Globus pallidus (tissue), 1 donor: ENCODE measurements at places on chromosomes 2 and 18.

DNA sequence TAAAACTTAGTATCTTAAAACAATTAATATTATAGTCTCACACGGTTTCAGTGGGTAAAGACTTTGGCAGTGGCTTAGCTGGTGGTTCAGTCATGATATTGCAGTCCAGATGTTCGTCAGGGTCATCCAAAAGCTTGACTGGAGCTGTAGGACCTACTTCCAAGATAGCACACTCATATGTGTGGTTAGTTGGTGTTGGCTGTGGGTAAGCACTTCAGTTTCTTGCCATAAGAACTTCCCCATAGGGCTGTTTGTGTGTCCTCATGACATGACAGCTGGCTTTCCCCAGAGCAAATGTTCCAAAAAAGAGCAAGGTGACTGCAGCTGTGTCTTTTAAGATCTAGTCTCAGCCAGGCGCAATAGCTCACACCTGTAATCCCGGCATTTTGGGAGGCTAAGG, 48.5 kb upstream of the EPC2 start:
- DNase-seq, result no peak

DNA sequence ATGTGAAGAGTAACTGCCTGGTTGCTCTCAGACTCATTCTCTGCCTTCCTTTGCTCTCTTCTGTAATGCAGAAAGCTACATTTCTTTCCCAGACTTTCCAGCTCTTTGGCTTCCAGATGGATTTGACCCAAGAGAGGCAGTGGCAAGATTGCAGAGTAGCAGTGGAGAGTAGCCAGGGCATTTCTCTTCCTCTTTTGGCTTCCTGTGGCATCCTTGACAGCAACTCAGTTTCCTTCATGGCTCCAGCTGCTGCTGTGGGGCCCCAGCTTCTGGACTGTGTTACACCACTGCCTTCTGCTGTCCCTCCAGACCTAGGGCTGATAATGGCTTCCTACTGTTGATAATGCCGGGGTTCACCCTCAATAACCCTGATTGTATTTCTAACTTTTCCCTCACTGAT, 469.4 kb upstream of the SPRED2 start:
- peak; percentile 5 for DNase-seq

DNA sequence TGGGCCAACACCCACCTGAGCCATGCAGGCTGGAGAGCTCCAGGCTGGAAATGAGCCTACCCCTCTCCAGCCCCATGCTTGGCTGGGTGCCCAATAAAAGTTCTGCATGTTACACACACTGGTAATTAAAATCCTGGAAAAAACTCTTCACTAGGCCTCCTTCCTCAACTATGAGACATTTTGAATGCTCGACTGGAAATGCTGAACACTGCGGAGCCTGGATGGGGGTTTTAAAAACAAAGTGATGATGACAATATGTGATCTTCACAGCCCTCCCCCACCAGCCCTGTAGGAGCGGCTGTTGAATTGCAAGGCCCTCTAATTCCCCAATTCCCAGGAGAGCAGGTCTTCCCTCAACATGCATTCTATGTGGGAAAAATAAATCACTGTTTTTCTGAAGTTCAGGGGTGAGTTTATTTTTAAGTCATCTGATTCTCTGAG, 179.2 kb downstream of the TTC32 start:
- DNase-seq, result no peak

GRCh38 chr2:37720533-37721200, 49.2 kb upstream of the CDC42EP3 start:
- DNase-seq, result no peak

GRCh38 chr2:115105966-115106365, 663.5 kb downstream of the DPP10 start:
- DNase-seq, result no peak

GRCh38 chr2:216245391-216245975, 126.8 kb downstream of the MARCHF4 start:
- no peak for DNase-seq

GRCh38 chr2:69958480-69958879, 3.0 kb downstream of the ASPRV1 start:
- no peak for DNase-seq

- DNase-seq, result no peak
Observed at GRCh38 chr2:17718689-17719088, 34.9 kb downstream of the SMC6 start.

DNA sequence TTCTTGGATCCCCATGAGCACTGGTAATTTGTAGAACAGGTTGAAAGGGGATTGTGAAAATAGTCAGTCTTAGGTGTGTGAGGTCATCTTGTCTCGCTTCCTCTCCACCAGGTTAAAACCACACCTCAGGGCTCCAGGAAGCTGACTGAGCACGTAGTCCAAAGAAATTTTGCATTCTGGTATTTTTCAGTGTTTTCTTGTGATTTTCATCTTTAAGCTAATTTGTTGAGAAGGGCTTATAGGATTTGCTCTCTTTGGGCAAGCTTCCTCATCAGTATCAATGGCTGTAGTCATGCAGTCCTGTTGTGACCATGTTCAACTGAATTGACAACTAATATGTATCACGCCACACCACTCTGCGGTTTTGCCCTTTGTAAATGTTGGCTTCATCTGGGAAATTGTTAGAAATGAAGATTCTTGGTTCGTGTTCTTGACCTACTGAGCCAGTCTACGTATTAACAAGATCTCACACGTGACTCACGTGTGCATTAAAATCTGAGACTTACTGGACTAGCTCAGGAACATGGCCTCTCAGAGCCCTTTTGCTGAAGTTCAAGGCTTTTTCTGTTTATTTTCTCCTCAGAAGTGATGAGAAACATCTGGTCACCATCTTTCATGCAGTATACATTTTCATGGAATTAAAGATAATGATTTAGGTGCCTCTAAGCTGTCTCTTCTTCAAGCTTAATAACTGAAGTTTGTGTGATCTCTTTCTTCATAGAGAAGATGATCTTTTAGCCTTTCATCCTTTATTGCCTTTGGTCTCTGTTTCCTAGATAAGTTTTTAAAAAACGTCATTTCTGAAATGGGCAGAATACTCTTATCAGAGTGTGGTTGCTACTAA, 32.8 kb downstream of the FMNL2 start:
- no peak for DNase-seq

- DNase-seq, result peak; percentile 53
Observed at GRCh38 chr2:156436497-156437085, 412 bp downstream of the GPD2 start.

GRCh38 chr2:130357864-130358263, 2.0 kb downstream of the PTPN18 start:
- no peak for DNase-seq

DNA sequence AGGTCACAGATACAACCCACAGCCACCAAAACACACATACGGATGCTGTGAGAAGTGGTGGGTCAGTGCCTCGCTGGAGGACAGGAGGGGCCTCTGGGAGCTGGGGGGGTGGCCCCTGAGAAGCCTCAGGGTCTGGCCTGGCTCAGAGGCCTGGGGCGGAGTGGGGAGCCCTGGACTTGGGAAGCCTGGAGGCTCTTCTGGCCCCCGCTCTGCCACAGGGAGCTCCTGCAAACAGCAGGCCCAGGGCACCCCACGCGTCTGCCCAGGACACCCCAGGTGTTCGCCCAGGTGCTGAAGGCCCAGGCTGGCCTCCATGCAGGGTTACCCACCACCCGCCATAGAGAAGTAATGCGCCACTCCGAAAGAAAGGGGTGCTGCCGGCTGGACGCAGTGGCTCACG, 25.9 kb downstream of the THAP4 start:
- no peak for DNase-seq
